HepG2 (cell line): ENCODE measurements at places on chromosomes 7 and 10. TPM values are rescaled to one million over a fixed set of nuclear protein-coding genes. Genes with fewer than 3 reads are reported as not detected.
A peak's percentile ranks its signal among the peaks of the same experiment; 100 is the strongest.

The SLC16A9 gene
- 0.01 and 0.08 TPM in 2 replicates for polyA plus RNA-seq

- no peak for DNase-seq
Observed at GRCh38 chr10:78518224-78518623, 484.6 kb downstream of the RPS24 start.

GRCh38 chr10:27446091-27446918 lies 57.8 kb upstream of the RAB18 start:
- peak; percentile 3 for DNase-seq

The COG5 gene
- polyA plus RNA-seq: 16.0 and 20.4 TPM in 2 replicates

The RASSF4 gene
- polyA plus RNA-seq: 34.0 and 39.7 TPM in 2 replicates

- no peak for DNase-seq
Observed at GRCh38 chr7:142436601-142437000, 178.7 kb upstream of the PRSS58 start.
